ENCODE measurements at places on chromosomes 2 and 18.

DNA sequence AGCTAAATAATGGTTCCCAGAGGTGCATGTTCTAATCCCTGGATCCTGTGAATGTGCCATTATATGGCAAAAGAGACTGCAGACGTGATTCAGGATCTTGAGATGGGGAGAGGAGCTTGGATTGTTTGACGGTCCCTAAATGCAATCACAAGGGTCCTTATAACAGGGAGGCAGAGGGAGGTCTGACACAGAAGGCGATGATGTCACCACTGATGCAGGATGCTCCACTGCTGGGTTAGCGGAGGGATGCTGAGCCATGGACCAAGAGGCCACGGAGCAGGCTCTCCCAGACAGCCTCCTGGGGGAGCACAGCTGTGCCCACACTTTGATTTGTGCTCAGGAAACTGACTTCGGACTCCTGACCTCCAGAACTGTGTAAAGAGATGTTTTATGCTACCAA, 156.2 kb downstream of the UXS1 start:
- no peak for DNase-seq

DNA sequence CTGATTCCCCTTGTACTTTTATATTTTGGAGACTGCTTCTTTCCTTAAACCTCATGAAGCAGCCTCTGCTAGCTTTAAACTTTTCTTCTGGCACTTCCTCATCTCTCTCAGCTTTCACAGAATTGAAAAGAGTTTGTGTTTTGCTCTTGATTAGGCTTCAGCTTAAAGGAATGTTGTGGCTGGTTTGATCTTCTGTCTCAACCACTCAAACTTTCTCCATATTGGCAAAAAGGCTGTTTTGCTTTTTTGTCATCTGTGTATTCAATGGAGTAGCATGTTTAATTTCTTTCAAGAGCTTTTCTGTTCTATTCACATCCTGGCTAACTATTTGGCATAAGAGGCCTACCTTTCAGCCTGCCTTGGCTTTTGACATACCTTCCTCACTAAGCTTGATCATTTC, 36.3 kb upstream of the MSTN start:
- DNase-seq = no peak

DNA sequence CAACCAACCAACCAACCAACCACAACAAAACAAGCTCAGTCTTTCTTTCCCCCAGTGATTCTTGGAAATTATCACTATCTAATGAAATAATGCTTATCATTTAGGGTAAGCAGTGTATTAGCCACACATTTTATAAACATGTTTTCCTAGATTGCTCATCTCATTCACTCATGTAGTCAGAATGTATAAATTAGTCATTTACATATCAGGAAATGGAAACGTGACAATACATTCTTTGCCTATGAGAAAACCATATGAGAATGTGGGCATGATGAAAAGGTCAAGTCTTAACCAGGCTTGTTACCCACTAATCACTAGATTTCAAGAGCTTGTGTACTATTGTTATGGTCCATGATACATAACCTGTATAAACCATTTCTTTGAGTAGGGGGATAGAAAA, 1583.4 kb upstream of the PIK3C3 start:
- DNase-seq = no peak

GRCh38 chr18:76452357-76452756, 42.7 kb downstream of the ZNF516 start:
- no peak for DNase-seq

GRCh38 chr18:79911344-79912270, 39.8 kb downstream of the SLC66A2 start:
- no peak for DNase-seq

DNA sequence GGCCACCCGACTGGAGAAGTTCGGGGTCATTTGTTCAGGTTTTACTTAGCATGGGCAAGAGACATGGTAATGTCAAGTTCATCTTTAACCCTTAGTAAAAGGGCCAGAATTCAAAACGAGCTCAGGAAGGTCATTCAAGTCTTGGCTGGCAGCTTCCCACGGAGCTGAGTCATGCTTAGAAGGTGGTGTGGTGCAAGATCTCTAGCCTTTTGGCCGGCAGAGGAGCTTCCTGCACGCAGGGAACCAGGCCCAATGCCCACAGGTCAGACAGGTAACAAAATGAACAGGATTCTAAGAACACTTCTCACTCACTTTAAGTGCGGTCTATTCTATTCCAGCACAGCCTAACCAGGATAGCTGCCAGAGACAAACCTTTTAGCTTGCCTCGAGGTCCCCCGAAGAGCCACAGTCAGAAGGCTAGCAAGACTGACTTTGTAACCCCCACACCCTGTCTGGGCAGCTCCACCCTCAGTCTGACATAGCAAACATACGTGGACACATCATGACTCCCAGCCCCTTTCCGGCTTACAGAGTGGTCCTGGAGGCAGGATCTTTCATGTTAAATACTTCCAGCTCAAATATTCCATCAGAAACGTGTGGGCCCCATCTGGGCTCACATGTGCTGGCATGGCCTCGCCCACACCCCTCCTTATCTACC, 292.7 kb downstream of the BCL11A start:
- DNase-seq = no peak

DNA sequence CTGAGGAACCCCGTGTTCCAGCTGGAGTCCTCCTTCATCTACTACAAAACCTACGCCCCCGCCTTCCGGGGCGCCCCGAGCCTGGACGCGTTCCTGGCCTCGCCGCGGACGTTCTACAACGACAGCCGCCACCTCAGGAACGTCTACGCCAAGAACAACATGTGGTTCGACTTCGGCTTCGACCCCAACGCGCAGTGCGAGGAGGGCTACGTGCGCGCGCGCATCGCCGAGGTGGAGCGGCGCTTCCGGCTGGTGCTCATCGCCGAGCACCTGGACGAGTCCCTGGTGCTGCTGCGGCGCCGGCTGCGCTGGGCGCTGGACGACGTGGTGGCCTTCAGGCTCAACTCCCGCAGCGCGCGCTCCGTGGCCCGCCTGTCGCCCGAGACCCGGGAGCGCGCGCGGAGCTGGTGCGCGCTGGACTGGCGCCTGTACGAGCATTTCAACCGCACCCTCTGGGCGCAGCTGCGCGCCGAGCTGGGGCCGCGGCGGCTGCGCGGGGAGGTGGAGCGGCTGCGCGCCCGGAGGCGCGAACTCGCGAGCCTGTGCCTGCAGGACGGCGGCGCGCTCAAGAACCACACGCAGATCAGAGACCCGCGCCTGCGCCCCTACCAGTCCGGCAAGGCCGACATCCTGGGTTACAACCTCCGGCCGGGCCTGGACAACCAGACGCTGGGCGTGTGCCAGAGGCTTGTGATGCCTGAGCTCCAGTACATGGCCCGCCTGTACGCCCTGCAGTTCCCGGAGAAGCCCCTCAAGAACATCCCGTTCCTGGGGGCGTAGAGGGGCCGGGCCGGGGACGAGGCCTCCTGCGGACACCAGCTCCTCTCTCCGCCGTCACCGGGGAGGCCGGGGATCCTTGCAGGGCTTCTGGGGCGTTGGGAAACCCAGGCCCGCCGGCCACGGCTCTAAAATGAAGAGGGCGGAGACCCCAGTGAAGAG, 5.3 kb upstream of the NEU4 start:
- DNase-seq = peak; percentile 54

DNA sequence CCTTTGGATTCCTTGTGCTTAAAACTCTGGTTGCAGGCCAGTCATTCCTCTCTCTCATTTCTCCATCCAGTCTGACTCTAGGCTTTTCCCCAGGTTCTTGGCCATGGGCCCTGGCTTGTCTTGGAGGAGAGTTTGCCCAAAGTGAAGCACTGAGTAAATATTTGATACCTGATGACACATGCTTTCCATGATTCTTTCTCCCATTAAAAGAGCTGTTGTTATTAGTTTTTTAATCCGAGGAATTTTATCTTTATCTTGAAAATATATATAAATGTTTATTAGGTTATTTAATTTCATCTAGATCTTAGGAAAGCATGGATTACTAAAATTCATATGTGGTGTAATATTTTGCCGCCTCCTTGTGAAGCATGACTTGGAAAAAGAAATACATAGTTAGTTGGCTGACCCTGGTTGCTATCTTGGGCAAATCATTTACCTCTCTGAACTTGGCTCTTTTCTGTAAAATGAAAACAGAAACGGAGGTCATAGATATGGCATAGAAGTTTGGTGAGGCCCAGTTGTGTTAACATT, 650.1 kb downstream of the SLC4A3 start:
- DNase-seq = no peak

DNA sequence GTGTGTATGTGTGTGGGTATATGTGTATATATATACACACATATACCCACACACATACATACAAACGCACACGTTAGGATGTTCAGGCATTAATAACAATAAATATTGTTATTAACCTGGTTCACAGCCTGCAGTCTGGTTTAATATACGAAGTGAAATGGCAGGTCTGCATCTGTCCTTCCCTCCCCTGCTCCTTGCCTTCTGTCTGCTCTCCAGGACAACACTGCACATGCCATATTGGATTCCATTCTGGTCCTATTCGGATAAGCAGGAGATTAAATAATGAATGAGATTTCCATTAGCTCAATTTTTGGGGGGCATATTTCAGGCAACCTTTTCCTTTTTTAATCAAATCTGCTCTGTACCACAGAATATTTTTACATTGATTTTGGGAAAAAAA, 158.0 kb downstream of the CELF4 start:
- DNase-seq = no peak

DNA sequence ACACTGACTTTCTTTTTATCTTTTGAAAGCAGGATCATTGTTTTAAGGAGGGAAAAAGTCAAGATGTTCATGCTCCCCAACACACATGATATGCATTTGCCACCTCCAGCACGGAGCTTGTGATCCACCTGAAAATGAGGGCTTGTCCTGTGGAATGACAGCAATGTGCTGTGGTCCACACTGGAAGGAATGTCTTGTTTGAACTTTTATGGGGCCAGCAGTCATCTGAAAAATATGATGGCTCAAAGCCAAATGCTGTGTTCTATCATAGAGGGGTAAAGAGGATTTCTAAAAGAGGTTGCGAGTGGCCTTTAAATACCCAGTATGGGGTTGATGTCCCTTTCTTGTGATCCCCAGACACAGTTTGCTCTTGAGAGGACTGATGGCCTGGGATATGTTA, 226.5 kb upstream of the SPRED2 start:
- DNase-seq = no peak

All from DND-41 (cell line).